ENCODE measurements at places on chromosomes 6 and 20. TPM values are rescaled to one million over a fixed set of nuclear protein-coding genes. Genes with fewer than 3 reads are reported as not detected.

SNAI1 gene
- total RNA-seq = 0.94 TPM

MPC1 gene
- total RNA-seq = 621 TPM

RSPH9 gene
- total RNA-seq = not detected

ISM1 gene
- total RNA-seq = 1.4 TPM
